Adrenal gland (tissue), 19 donors: ENCODE measurements at places on chromosomes 13 and 19. TPM values are rescaled to one million over a fixed set of nuclear protein-coding genes. Genes with fewer than 3 reads are reported as not detected.

The HIPK4 gene
- polyA plus RNA-seq = 0.20 TPM

The IZUMO4 gene
- 17.4 TPM for polyA plus RNA-seq

The DNASE2 gene
- 13.6 TPM for polyA plus RNA-seq

The HIF3A gene
- 69.0 TPM for polyA plus RNA-seq

The CRTC1 gene
- polyA plus RNA-seq = 4.6 TPM

The CYP4F8 gene
- not detected for polyA plus RNA-seq

The PCP2 gene
- 7.4 TPM for polyA plus RNA-seq

The FLT3LG gene
- polyA plus RNA-seq = 1.8 TPM

The TPTE2 gene
- 0.24 TPM for polyA plus RNA-seq

The TDRD3 gene
- 26.0 TPM for polyA plus RNA-seq

The KASH5 gene
- not detected for polyA plus RNA-seq

The PLPPR2 gene
- 57.0 TPM for polyA plus RNA-seq

The STK24 gene
- 26.3 TPM for polyA plus RNA-seq

The ZNF649 gene
- 2.7 TPM for polyA plus RNA-seq

The CYP4F11 gene
- polyA plus RNA-seq = 2.8 TPM

The TYROBP gene
- polyA plus RNA-seq = 291 TPM

The C19orf67 gene
- not detected for polyA plus RNA-seq

The WASF3 gene
- 40.9 TPM for polyA plus RNA-seq

The RAB11B gene
- polyA plus RNA-seq = 147 TPM

The KANK2 gene
- polyA plus RNA-seq = 44.4 TPM

The TEX26 gene
- 0.32 TPM for polyA plus RNA-seq

The ZNF575 gene
- 2.2 TPM for polyA plus RNA-seq

The KLK3 gene
- 0.35 TPM for polyA plus RNA-seq

The SERP2 gene
- 7.4 TPM for polyA plus RNA-seq

The GPR12 gene
- polyA plus RNA-seq = not detected

The ZNF583 gene
- 2.7 TPM for polyA plus RNA-seq

The POGLUT2 gene
- 2.4 TPM for polyA plus RNA-seq

The ZNF729 gene
- polyA plus RNA-seq = not detected

The TEX29 gene
- not detected for polyA plus RNA-seq

The TEAD2 gene
- polyA plus RNA-seq = 11.3 TPM

The SLC25A41 gene
- 0.54 TPM for polyA plus RNA-seq

The PCCA gene
- polyA plus RNA-seq = 158 TPM

The PPP2R1A gene
- 638 TPM for polyA plus RNA-seq

The NKPD1 gene
- polyA plus RNA-seq = 0.13 TPM

The NKG7 gene
- polyA plus RNA-seq = 5.1 TPM

The ZNF98 gene
- polyA plus RNA-seq = not detected

The CALR3 gene
- polyA plus RNA-seq = 0.07 TPM
